Left ventricle myocardium inferior (tissue), 1 donor: ENCODE measurements at places on chromosomes 5 and 9. TPM values are rescaled to one million over a fixed set of nuclear protein-coding genes. Genes with fewer than 3 reads are reported as not detected.

AK8 gene
- total RNA-seq = 0.74 TPM

DNA sequence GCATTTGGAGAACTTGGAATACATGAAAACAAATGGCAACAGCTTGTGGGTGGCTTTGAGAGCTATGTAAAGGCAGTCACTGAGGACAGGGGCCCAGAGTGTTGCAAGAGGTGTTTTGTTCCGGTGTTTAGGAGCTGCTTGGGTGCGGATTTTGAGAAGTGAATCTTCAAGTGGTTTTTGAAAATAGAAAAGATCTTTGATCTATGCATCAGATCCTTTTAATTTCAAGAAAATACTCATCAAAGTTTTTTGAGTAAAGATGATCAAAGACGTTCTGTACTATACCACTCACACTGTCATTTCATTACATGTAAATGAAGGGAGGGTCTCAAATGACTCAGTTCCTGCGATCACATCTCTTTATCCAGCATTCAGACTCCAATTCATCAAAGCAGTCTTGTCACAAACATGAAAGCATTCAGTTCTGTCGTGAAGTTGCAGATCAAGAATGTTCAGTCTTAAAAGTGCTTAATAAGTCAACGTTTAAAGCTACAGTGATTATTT is 112.5 kb downstream of the WDR41 start:
- DNase-seq = no peak

DNA sequence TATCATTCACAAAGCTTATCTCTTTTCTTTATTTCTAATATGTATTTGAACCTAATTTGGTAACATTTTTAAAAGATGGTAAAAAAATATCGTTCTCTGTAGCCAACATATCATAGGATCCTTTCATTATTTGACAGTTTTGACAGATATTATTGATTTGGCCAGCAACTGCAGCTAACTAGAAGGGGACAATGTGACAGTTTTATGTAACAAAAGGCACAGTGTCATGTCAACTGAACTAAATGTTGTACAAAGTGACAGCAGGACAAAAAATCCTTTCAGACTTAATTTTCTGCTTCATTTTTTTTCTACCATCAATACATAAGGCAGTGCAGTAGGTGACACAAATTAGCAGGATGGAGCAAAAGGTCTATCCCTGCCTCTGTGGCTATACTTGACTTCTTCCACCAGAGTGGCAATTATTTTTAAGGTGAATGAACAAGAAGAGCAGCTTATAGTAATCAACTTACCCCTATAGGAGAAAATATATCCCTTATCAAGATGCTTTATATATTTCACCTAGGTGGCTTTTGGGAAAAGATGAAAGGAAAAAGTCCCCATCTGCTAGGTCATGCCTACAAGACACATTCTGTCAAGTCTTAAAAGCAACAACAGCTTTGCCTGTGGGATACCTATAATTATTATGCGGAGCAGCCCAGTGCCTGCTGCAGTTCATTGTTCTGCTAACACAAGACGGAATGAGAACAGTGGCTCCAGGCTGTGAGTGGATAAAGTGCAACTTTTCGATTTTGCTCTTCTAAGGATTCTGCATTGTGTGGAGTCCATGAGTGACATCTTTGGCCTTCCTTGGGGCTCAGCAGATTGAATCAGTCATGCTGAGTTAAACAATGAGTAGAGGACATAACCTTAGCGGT is 694.9 kb downstream of the ISL1 start:
- no peak for DNase-seq

PPP3R2 gene
- total RNA-seq = not detected

VCAN gene
- total RNA-seq = 25.2 TPM

DNA sequence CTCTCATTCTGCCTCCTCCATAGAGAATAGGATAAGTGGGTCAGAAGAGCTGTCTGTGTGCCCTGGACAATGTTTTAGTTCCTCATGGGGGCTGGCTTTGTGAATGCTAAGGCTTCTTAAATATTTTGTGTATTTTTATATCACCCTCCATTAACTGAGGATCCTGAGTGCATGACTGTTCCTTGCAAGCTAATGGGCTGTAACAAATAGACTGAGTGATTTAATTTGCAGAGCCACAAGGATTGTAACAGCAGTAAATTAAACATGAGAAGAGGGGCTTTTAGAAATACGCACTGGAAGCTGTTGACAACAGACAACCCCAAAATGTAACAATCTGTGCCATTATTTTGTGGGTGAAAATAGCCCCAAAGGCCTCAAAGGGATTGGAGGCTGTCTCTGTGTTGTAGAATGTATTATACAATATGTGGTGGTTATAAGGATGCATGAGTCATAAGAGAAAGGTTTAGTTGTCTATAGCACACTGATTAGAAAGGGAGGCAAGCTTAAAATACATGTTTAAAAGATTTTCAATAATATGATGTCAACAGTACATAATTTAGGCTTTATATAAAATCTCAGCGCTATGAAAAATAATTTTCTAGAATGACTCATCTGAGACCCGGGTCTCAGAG is 152.7 kb upstream of the ACTBL2 start:
- no peak for DNase-seq

DNA sequence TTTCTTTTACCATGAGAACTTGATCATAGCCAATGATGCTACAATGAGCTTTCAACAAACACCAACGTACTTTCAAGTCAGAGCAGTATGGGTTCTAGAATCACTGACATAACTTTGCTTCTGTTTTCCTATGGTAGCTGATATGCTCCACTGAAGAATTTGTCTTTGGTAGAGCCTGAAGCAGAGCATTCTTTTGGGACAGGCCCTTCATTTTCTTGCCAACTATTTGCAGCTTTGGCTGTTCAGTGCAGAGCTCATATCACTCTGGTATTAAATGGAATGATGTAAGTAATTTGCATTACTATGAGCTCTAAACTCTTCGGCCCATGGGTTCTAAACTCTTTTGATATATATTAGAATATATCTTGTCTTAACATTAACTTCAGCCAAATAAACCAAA is 51.8 kb upstream of the APC start:
- DNase-seq = no peak

GRCh38 chr9:121386442-121387175 is 16.6 kb upstream of the STOM start:
- DNase-seq = no peak

CAVIN4 gene
- 50.9 TPM for total RNA-seq

ZBTB26 gene
- 5.4 TPM for total RNA-seq

GRCh38 chr9:136996361-136997292 is at the start of gene CLIC3:
Gene CLIC3 (minus strand): TSS chr9:136996568. CDS start chr9:136996543, 25 bp downstream.
- no peak for DNase-seq

DNA sequence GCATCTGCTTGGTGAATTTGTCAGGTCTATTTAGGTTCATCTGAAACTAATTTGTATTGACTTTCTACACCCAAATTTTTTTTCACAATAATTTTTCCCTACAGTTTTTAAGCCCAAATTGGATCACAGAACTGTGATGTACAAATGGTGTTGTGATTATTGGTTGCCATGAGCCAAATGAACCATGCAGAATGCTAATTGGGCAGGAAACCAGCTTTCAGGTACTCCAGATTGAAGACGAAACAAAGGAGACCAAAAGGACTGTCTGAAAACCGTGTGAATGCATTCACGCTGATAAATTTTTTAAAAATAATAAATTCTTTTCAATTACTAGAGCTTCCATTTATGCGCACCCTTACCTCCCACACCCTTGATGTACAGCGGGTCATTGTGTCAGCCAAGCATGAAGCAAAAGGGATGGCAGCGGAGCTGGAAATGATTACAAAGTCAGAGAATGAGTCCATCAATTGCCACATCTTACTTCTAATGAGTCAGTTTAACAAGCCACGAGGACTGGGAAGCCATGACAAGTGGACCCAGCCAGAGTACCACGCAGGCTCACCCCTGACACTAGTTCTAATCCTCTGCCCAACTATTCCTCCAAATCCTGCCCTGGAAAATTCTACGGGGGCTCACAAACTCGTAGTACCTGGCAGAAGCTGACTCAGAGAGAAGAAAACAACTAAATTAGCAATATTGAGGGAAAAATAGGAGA is 66.5 kb downstream of the SEMA6A start:
- no peak for DNase-seq

MIER3 gene
- total RNA-seq = 13.4 TPM

C5orf58 gene
- 1.0 TPM for total RNA-seq

GRCh38 chr9:126700296-126700695 is 86.6 kb downstream of the LMX1B start:
- DNase-seq = no peak

DNA sequence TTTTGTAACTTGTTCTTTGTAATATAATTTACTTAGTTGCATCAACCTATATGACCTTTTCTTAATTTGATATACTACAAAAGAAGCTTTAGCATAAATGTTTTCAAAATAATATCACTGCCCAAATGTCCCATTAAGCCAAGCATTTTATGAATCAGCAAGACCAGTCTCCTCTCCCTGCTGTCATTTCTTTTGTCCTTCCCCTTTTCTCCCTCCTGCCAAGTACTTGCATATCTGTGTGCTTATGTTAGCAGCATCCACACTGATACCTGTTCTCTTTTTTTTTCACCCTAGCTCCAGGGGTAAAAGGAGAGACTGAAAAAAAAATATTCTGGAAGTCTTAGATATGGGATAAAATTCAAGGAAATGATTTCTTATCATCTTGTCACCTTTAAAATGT is 69.7 kb downstream of the ZSWIM6 start:
- DNase-seq = no peak

PCSK1 gene
- 0.38 TPM for total RNA-seq

ACOT12 gene
- not detected for total RNA-seq

DNA sequence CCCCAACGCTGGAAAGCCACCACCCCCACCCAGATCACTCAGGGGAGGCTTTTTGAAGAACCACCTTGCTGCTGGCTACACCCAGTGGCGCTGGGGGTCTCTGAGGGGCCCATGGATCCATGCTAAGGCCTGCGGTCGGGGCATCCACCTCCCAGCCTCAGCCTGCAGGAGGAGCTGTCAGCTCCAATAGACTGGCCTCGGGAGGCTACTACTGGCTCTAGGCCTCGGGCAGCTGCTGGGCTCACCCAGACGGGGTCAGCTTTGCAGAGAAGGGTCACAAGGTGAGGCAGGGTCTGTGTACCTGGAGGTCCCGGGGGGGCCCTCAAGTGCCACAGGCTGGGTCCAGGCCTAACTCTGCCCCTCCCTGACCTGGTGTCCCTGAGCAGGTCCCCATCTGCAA is 193.7 kb downstream of the OLFM1 start:
- DNase-seq = no peak

DNA sequence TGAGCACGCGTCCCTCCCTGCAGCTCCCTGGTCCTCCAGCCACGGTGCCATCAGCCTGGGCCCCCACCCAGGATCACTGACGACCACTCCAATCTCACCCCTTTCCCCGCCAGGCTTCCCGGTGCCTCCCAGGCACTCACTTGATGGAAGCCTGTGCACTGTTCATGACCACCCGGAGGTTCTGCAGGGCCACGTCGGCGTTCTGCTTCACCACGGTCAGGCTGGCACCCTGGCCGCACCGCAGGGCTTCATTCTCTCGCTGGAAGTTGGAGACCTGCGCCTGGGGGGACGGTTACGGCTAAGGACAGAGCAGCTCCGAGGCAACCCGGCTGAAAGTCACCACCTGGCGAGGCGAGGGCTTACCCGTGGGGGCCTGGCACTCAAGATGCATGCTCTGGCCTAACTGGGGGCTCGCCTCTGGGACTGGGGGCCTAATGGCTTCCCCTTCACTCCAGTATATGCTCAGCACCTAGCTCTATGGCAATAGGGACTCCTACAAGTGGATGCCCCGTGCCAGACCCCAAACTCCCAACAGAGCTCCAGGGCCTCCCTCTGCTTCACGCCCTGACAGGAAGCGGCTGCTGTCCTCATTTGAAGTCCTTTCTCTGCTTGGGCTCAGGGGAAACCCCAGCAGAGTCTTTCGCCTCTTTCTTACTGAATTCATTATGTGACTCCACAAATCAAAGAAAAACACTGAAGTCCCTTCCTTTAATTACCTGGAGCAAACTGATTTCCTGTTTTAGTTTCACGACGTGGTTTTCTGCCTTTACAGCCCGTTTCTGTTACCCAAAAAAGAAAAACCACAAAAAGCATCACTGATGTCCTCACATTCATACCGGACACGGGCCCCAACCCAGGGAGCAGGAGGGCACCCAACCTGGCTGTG is 4.2 kb upstream of the SNAPC4 start:
- no peak for DNase-seq

- DNase-seq = no peak
Observed at GRCh38 chr9:126151031-126151685, 175.5 kb upstream of the MVB12B start.
